Stromal cell of bone marrow (primary cell): ENCODE measurements at places on chromosomes 2 and 18.

- no peak for DNase-seq
Observed at GRCh38 chr2:67462738-67463496, 65.8 kb downstream of the ETAA1 start.

DNA sequence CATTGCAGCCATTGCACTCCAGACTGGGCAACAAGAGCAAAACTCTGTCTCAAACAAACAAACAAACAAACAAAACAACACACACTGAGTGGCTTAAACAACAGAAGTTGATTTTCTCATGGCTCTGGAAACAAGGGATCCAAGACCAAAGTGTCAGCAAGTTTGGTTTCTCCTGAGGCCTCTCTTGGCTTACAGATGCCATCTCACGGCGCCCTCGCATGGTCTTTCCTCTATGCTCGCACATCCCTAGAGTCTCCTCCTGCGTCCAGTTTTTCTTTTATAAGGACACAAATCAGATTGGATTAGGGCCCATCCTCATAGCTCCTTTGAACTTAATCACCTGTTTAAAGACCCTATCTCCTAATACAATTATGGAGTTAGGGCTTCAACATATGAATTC, 133.4 kb upstream of the LRRTM1 start:
- DNase-seq: no peak

GRCh38 chr2:43082903-43083677, 143.3 kb downstream of the ZFP36L2 start:
- no peak for DNase-seq

DNA sequence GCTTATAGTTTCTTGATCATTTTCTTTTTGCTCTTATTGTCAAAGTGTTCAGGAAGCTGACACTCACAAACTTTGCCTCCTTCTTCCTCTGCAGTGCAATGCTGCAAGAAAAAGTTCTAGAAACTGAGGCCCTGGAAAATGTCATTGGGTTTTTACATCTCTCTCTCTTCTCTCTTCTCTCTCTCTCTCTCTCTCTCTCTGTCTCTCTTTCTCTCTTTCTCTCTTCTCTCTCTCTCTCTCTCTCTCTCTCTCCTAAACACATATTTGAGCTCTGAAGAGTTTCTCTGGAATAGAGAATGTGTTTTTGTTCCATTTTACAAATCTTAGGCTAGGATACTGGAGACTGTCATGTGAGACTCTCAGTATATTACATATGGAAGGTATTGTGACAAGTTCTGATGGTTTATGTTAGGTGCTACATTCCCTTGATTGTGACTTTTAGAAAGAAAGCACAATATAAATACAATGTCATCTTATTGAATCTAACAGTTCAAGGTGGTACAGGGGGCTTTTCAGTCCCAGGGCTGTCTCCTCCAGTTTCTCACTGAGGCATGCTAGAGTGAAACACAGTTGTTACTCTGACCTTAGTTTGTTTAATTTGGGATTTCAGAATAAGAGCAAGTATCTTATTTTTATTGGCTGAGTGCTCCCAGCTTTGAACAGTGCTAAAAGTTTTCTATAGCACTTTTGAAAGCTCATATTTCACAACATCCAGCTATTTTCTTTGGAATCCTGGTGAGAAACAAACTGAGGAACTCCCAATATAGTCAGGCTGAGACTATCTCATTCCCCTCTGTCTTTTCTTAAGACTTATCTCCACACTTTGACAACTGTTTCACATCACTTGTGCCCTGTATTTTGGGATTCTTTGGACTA, 41.4 kb upstream of the EHBP1 start:
- DNase-seq: peak; percentile 76

DNA sequence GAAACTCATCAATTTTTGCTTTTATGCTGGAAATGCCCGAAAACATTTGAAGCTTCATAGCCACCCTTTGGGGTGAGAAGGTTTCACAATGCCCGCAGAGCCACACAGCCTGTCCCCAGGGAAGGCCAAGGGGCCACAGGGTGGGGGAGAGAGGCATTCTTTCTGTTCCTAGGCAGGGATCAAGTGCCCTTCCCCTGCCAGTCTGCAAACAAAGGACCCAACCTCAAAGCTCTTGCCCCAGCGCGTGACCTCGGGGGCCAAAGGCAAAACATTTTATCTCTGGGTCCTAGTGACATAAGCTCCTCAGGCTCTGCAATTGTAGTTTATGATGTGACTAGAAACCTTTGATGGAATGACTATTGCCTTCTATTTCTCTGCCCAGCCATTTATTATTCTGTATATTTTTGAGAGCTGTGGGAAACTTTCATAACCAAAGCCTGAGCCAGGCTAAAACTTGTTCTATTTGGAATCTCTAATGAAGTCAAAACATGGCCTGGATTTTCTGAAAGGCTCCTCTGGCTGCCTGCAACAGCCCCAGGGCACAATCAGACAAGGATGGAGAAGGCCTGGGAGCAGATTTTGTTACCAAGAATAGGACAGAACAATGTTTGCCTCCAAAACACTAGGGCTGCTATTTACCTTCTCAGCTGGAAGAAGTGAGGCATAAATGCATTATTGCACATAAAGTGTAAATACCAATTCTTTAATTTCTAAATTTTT, 137.2 kb upstream of the KCTD1 start:
- no peak for DNase-seq

DNA sequence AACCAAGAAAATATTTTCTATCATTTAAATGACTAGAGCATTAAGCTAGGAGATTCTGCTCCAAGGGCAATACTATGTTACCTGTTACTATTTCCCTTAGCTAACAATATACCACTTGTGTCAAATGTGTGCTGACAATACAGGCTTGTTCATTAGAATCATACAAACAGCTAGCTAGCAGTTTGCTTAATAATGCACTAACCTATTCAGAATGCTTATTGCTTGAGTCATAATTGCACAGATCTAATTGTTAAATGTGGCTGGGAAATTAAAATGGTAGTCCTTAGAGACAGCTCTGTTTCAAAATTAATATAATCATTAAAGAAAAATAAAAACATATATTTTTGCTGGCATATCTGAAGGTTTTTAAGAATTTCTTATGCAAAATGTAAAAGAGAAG, 344.2 kb downstream of the ERBB4 start:
- no peak for DNase-seq
